SJSA1 (cell line): ENCODE measurements at places on chromosomes 6 and 20.
A peak's percentile ranks its signal among the peaks of the same experiment; 100 is the strongest.

DNA sequence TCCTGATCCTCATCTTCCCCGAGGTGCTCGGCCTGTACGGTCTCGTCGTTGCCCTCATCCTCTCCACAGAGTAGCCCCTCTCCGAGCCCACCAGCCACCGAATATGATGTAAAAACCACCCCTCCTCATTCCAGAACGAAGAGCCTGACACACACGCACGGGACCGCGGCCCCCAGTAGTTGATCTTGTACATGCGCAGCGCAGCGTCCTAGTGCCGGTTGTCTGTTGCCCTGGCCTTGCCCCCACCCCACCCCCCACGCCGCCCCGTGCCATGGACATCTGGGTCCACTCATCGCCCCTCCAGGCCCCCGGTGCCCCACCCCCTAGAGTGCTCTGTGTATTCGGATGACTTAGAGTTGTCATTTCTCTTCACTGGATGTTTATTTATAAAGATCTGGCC is 5.2 kb upstream of the PRPH2 start:
- DNase-seq, result no peak

- no peak for DNase-seq
Measured at GRCh38 chr20:47249913-47250312, 106.6 kb downstream of the ZMYND8 start.

DNA sequence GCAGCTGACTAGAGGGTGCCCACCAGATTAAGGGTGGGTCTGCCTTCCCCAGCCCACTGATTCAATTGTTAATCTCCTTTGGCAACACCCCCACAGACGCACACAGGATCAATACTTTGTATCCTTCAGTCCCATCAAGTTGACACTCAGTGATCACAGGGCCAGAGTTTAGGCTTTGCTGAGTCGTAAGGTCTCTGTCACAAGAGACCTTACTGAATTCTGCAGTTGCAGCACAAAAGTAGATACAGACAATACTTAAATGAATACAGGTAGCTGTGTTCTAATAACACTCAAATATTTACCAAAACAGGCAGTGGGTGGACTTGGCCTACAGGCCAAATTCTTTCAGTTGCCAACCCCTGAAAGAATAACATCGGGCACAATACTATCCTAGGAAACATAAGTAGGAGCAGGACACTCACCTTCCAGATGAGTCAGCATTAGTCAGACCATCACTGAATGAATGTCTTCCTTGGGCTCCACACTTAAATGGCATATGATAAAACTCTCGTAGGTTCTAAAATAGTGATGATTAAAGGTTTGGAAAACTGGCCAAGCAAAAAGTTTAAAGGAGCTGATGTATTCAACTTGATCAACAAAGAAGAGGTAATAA is 190.0 kb downstream of the UBE3D start:
- DNase-seq, result peak; percentile 83

- DNase-seq, result no peak
Measured at GRCh38 chr20:11686820-11687543, 230.7 kb upstream of the BTBD3 start.

DNA sequence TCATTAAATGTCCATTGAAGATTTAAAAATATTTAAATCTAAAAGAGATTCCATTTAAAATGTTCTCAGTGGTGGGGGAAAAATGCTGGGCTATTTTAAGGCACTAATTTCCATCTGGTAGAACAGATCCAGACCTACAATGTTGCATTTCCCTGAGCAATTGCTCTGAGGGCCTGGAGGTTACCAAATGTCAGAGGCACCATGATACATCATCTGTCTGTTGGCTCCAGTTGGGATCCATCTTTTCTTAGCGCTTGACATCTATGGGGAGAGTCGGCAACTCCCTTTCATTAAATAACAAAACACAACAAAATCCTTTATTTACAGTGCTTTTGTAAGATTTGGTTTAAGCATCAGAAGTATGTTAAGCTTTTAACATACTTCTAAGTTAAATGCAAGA is 224.5 kb downstream of the FOXC1 start:
- no peak for DNase-seq

- DNase-seq, result no peak
Measured at GRCh38 chr6:114941078-114941477, 598.3 kb upstream of the HS3ST5 start.

DNA sequence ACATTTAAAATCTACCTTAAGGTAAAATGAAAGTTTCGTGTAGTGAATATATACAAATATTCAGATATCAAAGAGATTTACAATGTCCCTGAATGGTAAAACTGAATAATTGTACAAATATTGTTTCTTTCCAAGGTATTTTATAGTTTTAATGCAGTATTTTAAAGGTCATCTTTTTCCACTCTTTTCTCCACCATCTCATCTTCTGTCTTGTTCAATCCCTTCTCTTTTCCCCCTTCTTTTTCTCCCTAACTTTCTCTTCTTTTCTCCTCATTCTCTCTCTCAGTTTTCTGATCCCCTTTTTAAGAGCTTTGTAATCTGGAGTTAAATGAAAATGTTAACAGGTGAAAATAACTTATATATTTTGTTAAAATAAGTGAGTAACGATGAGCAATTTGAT is 126.9 kb downstream of the ADGRB3 start:
- DNase-seq, result no peak

GRCh38 chr6:118744261-118744941 is 93.0 kb upstream of the CEP85L start:
- DNase-seq, result peak; percentile 56

DNA sequence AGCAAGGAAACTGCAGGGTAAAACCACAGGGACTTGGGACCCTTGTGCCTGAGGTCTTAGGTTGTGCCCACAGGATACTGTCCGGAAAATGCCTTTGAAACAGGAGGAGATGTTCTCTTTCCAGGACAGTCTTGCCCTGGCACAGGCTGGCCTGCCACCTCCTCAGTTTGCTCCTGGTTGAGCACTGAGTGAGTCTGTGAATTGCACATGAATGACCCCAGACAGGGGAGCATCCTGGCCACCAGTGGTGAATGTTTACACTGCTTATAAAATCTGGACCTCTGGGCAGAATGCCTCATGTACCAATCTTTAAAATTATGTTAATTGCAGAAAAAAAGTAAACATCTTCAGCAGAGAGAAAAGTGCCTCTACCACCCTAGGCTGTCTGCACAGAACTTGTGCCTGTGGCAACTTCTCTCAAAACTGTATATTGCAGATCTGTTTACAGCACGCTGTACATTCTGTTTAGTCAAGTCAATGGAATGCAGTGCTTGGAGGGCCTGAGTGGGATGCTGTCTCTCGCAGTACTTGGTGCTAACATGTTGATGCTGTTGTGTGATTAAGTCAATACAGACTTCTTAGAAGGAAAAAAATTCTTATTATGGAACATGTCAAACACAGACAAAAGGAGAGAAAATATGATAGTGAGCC is 242.1 kb downstream of the SOD2 start:
- peak; percentile 91 for DNase-seq

GRCh38 chr6:20223141-20223540 is 10.9 kb upstream of the MBOAT1 start:
- no peak for DNase-seq

GRCh38 chr6:113879186-113880096 is 22.3 kb downstream of the MARCKS start:
- DNase-seq, result peak; percentile 62

- DNase-seq, result peak; percentile 36
Measured at GRCh38 chr20:44215125-44215524, 4.6 kb upstream of the OSER1 start.

- no peak for DNase-seq
Measured at GRCh38 chr6:166623318-166623717, 3.7 kb downstream of the RPS6KA2 start.

- peak; percentile 70 for DNase-seq
Measured at GRCh38 chr6:31776989-31777666, at the start of gene VWA7. Gene VWA7 (minus strand): TSS chr6:31777328. CDS start chr6:31776779, 549 bp downstream.

DNA sequence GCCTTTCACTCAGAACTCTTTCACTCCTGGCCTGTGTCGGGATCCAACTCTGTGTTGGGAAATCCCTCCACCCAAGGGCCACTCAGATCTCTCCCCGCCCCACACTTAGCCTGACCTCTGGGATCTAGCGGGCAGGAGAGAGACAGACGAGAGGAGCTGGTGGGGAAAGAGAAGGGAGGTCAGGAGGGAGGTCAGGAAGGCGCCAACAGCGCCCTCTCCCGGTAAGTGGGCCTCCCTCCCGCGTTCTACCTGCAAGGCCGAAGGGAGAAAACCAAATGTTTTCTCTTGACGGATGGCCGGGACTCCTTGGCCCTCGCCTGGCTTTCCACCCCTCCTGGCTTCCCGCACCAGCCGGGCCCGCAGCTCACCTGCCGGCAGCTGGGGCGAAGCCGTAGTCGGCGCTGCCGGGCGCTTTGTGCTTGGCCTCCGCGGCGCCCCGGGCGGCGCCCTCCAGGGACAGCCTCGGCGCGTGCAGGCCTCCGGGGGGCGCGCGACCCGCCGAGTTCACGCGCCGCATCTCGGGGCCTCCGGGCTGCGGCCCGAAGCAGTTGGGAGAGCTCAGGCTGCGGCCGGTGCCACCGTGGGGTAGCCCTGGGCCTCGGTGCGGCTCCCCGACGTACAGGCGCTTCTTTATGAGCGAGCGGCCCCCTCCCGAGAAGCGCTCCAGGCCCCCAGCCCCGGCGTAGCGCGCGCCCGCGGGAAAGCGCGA is 38.2 kb downstream of the C6orf132 start:
- DNase-seq, result no peak

GRCh38 chr6:132144456-132144855 is 193.3 kb upstream of the CCN2 start:
- no peak for DNase-seq
